Fibroblast of skin of scalp (primary cell): ENCODE measurements at places on chromosomes 5 and 9.

GRCh38 chr9:108554831-108555230, 301.0 kb downstream of the ACTL7B start:
- DNase-seq = no peak

- DNase-seq = no peak
Measured at GRCh38 chr5:7742241-7742656, 108.7 kb downstream of the CFAP90 start.

DNA sequence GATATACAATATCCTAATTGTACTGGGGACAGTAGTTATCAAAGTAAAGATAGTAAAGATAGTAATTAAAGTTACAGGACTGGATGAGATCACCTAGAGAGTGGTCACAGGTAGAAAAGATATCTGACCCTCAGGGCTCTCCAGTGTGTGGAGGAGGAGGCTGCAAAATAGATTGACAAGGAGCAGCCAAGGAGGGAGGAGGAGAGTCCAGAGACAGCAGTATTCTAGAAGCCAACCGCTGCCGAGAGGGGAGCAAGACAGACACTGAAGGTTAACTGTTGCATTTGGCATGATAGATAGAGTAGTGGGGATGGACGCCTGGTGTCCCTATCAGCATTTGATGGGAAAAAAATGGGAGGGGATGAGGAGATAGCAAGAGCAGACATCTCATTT, 17.0 kb upstream of the F2RL1 start:
- no peak for DNase-seq

DNA sequence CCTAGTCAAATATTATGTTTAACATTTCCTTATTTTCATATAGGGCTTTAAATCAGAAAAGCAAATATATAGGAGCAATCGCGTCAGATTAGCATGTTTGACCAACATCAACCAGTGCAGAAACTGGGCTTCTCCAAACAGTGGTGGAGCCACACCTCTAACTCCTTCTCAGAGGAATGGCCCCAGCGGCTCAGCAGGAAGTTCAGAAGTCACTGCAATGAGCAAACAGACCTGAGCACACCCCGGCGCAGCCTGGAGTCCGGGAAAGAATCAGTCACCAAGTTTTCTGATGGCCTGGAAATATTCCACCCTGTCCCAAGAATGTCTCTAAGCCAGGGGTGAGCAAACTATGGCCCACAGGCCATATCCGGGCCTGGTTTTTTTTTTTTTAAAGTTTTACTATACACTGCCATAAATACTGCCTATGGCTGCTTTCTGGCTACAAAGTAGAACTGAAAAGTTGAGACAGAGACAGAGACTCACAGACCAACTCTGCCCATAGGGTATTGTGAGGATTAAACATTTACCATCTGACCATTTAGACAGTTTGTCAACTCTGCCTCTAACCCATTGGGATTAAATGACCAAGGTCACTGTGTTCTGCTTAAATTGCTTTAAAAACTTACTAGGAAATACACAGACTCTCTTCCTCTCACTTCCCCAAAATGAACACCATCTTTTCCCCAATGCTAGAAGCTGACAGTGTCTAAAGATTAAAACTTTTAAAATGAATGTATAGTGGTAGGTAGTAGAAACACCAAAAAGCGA, 5.4 kb downstream of the GOLM1 start:
- no peak for DNase-seq

- DNase-seq = peak; percentile 33
Measured at GRCh38 chr9:131304676-131305355, 15.3 kb downstream of the PLPP7 start.

DNA sequence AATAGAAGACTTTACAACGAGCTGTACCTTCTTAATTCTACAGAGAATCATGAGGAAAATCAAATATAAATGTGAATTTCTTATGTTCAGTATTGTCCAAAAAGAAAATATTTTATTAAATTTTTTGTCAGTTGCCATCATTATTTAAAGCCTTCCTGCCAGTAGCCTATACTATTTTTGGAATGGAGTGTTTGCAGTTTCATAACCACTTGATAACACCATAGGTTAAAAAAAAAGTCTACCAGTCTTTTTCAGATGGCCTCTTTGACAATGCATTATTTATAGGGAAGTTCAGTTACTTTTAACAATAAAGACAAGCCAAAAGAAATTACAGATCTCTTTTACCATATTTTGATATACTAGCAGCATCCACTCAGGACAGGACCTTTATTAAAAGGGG, 80.3 kb upstream of the CCDC152 start:
- DNase-seq = no peak

- DNase-seq = no peak
Measured at GRCh38 chr9:3277200-3277599, 248.6 kb downstream of the RFX3 start.

DNA sequence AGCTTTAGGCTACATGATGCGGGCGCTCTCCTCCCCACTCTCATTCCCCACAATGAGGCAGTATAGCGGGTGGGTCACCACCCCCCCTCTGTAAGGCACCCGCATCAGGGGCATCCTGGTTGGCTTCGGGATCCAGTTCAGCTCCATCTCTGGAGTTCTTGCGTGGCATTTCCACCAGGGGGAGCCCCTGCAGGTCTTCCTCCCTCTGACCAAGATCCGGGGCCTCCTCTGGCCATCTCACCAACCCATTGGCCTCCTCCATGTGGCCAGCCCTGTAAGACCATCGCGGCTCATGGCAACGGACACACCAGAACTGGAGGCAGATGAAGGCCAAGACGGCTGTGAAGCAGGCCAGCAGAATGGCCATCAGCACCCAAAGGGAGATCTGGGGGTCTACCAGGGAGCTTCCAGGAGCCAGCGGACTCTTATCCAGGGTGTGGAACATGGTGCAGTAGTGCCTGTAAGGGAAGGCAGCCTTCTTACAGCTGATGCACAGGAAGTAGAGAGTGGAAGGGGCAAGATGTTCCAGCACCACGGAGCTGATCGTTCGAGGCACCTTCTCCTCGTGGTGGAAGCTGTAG, 77.0 kb downstream of the CYFIP2 start:
- DNase-seq = peak; percentile 38

DNA sequence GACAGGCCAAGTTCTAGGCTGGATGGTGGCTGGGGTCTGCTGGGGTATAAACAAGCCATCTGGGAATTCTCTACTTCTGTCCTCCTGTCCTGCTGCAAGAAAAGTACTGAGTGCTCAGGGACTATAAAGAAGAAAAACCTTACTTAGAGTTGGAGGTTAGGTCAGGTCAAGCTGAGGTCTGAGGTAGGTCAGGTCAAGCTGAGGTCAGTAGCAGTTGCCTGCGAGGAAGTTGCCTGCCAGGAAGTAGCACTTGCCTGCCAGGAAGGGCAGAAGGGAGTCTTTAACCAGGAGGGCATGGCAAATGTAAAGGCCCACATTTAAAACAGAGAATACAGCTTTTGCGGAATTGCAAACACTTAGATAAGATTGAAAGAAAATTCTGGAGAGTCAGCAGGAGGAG, 51.3 kb upstream of the PRLR start:
- no peak for DNase-seq

- DNase-seq = peak; percentile 14
Measured at GRCh38 chr9:112091810-112092209, 83.3 kb downstream of the SUSD1 start.

- no peak for DNase-seq
Measured at GRCh38 chr5:133496631-133497030, 115.7 kb downstream of the FSTL4 start.

DNA sequence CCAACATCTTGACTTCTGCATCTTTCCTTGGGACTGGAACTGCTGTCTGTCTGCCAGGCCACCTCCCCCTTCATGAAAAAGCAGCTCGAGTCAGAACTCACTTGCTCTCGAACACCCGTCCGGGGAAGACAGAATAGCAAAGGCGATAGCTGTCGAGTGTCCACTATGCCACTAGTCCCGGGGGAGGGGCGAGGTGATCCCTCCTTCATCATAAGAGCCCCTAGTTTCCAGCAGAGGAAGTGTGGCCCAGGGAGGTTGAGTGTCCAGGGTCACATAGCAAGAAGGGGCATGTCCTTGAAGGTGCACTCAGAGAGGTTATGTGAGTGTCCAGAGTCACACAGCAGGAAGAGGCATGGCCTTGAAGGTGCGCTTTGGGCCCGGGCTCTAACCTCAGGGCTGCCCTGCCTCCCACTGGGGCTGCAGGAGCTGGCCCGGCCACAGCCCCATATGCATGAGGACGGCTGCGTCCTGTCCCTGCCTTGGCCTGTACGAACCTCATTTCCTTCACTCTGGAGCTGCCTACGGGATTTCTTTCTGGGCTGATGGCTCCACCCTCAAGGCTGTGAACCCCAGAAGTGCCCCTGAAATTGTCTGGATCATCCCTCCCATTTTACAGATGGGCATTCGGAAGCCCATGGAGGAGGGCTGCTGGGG, 6.7 kb downstream of the DBH start:
- no peak for DNase-seq

GRCh38 chr5:16663840-16664239, 47.0 kb upstream of the RETREG1 start:
- DNase-seq = no peak

GRCh38 chr5:14449052-14449661, 132.4 kb upstream of the OTULINL start:
- DNase-seq = peak; percentile 94

GRCh38 chr9:134028076-134028475, 2.8 kb downstream of the BRD3OS start:
- DNase-seq = no peak

GRCh38 chr5:178090856-178091255, 22.5 kb upstream of the N4BP3 start:
- no peak for DNase-seq

GRCh38 chr9:97525451-97525850, 24.0 kb downstream of the TMOD1 start:
- no peak for DNase-seq

- peak; percentile 2 for DNase-seq
Measured at GRCh38 chr9:68751556-68751955, 46.5 kb downstream of the PIP5K1B start.

DNA sequence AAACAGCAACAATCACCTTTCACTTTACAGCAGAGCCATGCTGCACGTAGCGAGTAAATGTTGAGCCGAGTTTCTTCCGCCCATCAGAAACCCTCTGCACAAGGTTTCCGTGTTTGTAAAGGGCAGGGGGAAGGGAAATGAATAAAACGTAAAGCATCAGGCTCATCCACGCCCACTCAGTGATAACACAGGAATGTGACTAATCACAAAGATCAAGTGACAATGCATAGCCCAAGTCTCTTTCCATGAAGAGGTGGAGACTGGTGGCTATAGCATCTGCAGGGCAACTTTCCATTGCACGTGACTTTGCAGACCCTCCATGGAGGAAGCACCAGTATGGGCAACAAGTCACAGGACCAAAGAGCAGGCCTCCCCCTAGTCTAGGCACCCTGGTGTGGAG, 56.6 kb downstream of the CAMSAP1 start:
- no peak for DNase-seq

- no peak for DNase-seq
Measured at GRCh38 chr5:13511442-13511841, 433.0 kb downstream of the DNAH5 start.

DNA sequence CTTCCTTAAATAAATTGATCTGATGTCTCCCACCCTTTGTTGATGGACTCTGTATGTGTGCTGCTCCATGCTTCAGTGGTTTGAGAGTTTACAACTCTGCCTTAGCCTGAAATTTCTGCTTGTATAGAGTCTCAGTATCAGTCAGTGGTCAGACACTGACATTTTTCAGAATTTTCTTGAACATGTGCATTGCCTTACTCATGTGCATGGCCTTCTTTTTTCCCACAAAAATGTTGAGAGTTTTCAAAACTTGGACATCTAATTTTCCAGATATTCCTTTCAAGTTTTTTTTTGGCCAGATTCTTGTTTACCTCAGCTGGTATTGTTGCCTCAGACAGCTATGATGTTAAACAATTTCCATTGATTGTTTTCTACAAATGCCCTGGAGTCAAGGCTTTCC, 427.1 kb upstream of the CHD1 start:
- DNase-seq = no peak

- peak; percentile 69 for DNase-seq
Measured at GRCh38 chr5:89457411-89458331, 574.7 kb upstream of the MEF2C start.

DNA sequence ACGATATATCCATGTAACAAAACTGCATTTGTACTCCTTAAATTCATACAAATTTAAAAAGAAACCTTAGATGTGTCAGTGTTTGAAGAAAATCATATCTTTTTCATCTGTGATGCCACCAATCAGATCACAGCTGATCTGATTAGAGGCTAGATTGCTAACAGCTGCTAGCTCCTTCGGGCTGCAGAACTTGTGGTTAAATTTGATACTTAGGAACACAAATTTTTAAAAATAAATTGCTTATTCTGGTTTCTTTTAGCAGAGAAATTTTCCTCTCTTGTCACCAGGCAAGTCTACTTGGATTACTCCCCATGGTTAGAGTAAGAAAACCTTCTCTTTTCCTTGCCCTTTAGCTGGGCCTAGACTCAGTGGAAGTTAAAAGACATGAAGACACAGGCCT, 94.6 kb upstream of the RANBP6 start:
- no peak for DNase-seq

DNA sequence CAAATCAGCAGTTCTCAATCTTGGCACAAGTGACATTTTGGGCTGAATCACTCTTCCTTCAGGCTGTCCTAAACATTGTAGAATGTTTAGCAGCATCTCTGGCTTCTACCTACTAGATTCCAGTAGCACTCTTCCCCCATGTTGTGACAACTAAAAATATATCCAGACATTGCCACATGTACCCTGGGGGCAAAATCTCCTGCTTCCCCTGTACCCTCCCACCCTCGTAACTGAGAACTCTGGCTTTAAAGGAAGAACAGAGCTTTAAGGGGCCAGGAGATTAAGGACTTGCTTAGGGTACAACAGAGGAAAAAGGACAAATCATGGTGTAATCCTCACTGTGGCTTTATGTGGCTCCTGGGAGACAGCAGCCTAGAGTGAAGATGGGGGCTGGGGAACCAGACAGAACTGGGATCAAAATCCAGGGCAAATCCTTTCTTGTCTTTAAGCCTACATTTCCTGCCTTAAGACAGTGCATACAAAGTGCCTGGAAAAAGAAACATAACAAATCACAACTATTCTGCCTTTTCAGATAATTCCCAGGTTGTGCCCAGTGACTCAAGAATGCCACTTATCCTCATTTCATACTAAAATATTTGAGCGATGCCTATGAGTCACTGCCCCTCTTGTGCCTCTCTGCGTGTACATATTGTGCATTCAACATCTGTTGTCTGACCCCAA, 109.3 kb downstream of the DAPK1 start:
- peak; percentile 89 for DNase-seq

- DNase-seq = peak; percentile 12
Measured at GRCh38 chr5:126107381-126107780, 315.8 kb upstream of the GRAMD2B start.

DNA sequence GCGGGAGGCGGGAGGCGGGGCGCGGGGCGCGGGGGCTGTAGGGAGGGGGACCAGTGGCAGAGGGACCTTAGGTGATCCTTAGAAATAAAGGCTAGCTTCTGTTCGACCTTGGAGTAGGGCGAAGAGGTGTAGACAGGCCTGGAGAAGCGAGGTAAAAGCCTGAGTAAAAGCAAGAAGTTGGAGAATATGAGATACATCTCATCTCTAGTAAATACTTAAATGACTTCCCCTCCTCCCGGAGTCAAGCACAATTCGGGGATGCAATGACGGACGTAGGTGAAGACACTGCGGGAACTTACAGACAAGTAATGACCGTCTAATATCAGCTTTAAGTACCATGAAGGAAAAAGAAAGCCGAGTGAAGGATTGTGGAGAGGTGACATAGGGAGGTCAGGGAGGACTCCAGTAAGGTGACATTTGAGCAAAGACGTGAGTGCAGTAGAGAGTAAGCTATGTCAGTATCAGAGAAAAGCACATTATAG, 466 bp downstream of the SMC2 start:
- DNase-seq = no peak
